ENCODE measurements at places on chromosomes 12 and 14. TPM values are rescaled to one million over a fixed set of nuclear protein-coding genes. Genes with fewer than 3 reads are reported as not detected.

KRT77 gene
- total RNA-seq: not detected

NRL gene
- 2.8 TPM for total RNA-seq

ADGRD1 gene
- not detected for total RNA-seq

- H3K4me1 ChIP-seq: no peaks in the 10 kb centered on the region
- H3K36me3 ChIP-seq: peaks cover 31% of the 10 kb centered on the region
- no peak for DNase-seq
- H3K27ac ChIP-seq: no peak overlapping the region
- no peaks in the 10 kb centered on the region for H3K27me3 ChIP-seq
- H3K4me3 ChIP-seq: no peak overlapping the region
These were observed 42.1 kb downstream of the DCAF4 start for GRCh38 chr14:72968316-72968715.

DNA sequence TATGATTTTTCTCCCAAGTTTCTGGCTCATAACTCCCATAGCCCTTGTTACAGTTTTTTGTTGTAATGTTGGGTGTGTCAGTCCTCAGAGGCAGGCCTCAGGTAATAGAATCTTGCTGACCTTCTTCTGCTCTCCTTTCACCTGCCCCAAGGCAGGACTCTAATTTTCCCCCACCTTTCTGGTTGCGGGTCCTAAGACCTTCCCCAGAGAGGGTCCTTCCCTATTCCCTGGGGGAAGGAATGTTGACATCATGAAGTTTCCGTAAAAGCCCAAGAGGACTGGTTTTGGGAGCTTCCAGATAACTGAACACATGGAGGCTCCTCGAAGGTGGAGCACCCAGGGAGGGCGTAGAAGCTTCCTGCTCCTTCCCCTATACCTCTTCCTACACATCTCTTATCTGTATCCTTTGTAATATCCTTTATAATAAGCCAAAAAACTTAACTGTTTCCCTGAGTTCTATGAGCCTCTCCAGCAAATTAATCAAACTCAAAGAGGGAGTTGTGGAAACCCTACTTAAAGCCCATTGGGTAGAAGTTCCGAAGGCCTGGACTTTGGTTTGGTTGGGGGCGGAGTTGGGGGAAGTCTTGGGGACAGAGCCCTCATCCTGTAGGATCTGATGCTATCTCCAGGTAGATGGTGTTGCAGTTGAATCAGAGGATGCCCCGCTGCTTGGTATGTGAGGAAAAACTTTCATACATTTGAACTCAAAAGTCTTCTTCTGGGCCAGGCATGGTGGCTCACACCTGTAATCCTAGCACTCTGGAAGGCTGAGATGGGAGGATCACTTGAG, 9.0 kb upstream of the TMED10 start:
- no peak for DNase-seq
- no peaks in the 10 kb centered on the region for H3K27me3 ChIP-seq
- no peak overlapping the region for H3K27ac ChIP-seq
- no peaks in the 10 kb centered on the region for H3K36me3 ChIP-seq

DNA sequence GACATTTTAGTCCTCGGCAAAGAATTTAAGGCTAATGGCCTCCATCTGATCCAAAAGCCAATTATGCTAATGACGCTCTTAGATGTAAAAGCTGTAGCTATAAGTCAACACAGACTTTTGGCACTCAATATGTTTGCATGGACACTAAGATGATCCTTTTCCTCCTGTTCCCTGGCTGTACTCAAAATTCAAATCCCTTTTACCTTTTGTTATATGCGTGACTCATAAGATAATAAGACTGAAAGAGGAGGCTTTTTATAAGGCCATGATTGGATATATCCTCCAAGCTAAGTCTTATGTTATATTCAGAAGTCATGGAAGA, 89.8 kb downstream of the PDZRN4 start:
- H3K27ac ChIP-seq: no peak overlapping the region
- no peak overlapping the region for H3K4me3 ChIP-seq
- H3K27me3 ChIP-seq: no peaks in the 10 kb centered on the region
- no peaks in the 10 kb centered on the region for H3K4me1 ChIP-seq
- H3K36me3 ChIP-seq: no peaks in the 10 kb centered on the region

DNA sequence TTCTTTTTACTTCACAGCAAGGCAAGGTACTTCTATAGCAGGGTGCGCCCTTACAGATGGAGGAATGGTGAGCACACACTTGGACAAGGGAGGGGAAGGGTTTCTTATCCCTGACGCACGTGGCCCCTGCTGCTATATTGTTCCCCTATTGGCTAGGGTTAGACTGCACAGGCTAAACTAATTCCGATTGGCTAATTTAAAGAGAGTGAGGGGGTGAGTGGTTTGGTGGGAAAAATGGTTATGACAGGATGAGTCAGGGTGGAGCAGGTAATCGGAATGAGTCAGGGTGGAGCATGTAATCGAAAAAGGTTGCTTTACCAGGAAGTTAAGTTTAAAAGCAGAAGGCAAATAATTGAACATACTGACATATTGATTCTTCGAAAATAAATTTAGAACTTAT, 23.7 kb upstream of the RAB21 start:
- H3K36me3 ChIP-seq: no peaks in the 10 kb centered on the region
- H3K27ac ChIP-seq: no peak overlapping the region
- H3K4me1 ChIP-seq: no peaks in the 10 kb centered on the region
- no peak overlapping the region for H3K4me3 ChIP-seq

DNA sequence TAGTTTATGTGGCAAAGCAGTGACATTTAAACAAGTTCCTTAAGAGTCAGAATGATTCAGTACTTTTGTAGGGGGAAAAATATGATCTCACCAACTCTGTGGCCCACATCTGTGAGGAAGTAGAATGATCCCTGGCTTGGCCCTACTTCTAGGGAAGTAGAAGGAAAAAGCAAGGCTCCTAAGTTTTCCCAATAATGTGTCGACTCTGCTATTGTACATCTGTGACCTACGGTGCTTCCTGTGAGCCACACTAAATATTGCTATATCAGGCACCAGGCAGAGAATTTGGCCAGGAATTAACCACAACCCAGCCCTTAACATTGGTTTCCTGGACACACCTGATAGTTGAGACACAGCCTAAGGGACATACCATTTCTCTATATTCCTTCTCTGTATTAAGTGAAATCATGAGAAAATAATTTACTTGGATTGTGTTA, 9.3 kb upstream of the NID2 start:
- H3K4me1 ChIP-seq: no peaks in the 10 kb centered on the region
- H3K36me3 ChIP-seq: no peaks in the 10 kb centered on the region
- peaks cover 14% of the 10 kb centered on the region for H3K27me3 ChIP-seq
- DNase-seq: no peak
- H3K27ac ChIP-seq: no peak overlapping the region
- no peak overlapping the region for H3K4me3 ChIP-seq
